ENCODE measurements at places on chromosomes 7 and 10. TPM values are rescaled to one million over a fixed set of nuclear protein-coding genes. Genes with fewer than 3 reads are reported as not detected.

DNA sequence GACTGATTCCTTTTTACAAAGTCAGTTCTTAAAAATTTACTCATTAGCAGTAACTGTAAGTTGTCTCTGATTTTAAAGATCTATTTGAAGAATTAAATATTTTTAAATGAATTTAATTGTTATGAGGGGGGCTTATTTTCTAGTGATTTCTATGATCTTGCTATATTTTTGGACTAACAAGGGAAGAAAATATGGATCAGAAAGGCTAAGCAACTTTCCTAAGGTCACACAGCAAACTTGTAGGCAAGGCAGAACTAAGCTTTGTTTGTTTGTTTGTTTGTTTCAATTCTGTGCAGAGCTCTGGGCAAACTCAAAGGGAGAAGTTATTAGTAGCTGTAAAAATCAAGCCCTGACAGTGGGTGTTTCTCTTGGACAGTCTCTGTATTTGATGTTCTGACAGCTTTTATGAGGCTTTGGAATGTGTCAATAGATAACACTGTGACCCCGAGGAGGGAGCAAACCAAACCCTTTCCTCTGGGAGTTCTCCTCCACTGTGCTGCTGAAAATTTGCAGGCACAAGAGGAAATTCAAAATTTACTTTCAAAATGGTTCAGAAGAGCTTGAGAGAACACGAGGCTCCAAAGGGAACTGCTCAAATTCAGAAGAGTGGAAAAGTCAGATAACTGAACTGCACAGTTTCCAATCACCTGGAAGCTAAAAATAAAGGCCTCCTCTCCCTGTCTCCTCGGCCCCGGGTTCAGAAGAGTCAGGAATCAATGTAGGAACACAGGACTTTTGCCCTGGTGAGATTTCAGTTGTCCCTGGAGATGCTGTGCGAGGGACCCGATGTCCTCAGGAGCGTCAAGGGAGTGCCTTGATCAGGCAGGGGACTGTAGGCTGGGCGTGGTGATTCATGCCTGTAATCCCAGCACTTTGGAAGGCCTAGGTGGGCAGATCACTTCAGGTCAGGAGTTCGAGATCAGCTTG, 325.7 kb downstream of the GATA3 start:
- peaks cover 7% of the 10 kb centered on the region for H3K27me3 ChIP-seq
- no peak overlapping the region for H3K4me3 ChIP-seq
- H3K27ac ChIP-seq: no peak overlapping the region

DNA sequence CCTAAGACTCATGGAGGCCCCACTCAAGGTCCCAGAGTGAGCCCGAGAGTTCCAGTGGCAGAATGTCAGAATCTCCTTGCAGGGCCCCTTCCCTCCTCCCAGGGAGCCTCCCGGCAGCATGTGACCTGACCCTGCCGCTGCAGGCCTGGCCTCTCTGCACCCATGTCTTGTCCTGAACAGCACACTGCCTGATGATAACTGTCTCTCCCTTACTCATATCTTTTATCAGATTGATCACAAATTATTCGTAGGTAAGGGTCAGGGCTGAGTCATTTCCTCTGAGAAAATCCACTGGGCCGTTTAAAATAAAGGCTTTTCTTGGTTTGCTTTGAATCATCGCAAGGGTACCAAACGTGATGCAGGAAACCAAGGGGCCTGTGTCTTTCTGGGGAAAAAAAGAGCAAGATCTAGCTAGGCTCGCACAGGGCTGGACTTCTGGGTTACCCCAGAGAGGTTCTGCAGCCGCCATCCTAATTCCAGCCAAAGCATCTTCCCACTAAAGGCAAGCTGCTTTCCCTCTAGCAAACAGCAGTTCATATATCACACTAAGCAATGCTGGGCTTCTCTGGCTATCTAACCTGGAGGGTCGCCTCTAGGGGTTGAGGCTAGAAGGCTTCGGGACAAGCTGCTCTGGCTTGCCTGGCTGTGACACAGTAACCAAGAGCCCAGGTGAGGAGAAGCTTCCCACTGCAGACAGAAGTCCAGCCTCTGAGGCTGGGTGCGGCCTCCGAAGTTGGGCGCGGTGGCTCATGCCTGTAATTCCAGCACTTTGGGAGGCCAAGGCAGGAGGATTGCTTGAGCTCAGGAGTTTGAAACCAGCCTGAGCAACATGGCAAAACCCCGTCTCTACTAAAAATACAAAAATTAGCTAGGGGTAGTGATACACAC, 104.9 kb downstream of the SPDYE5 start:
- ATAC-seq: no peak
- no peaks in the 10 kb centered on the region for H3K4me1 ChIP-seq
- no peak overlapping the region for H3K4me3 ChIP-seq
- H3K27ac ChIP-seq: no peak overlapping the region
- no peaks in the 10 kb centered on the region for H3K36me3 ChIP-seq
- H3K27me3 ChIP-seq: no peaks in the 10 kb centered on the region

GRCh38 chr7:105448181-105448580, 59.5 kb upstream of the SRPK2 start:
- H3K36me3 ChIP-seq: no peaks in the 10 kb centered on the region
- H3K4me1 ChIP-seq: no peaks in the 10 kb centered on the region
- no peak overlapping the region for H3K27ac ChIP-seq
- no peak overlapping the region for H3K4me3 ChIP-seq
- no peak for ATAC-seq

- H3K36me3 ChIP-seq: no peaks in the 10 kb centered on the region
- no peaks in the 10 kb centered on the region for H3K27me3 ChIP-seq
- no peak overlapping the region for H3K4me3 ChIP-seq
These were observed 145.3 kb upstream of the SVIL start for GRCh38 chr10:29780096-29780495.

DNA sequence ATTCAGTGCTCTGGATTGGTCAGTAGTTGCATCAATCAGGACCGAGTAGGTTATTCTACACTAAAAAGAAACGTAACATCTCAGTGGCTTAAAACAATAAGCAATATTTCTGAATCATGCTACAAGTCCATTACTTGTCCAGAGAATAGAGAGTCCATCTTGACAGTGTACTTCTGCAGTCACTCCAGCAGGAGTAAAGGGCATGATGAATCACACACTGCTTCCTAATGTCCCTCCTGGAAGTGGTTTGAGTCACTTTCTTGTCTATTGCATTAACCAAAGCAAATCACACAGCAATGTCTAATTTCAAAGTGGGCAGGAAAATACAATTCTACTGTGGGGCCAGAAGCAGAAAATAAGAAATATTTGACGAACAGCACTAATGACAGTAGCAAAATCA, 124.8 kb downstream of the TSPAN12 start:
- no peaks in the 10 kb centered on the region for H3K27me3 ChIP-seq
- no peaks in the 10 kb centered on the region for H3K36me3 ChIP-seq
- H3K4me1 ChIP-seq: no peaks in the 10 kb centered on the region
- ATAC-seq: no peak

DNA sequence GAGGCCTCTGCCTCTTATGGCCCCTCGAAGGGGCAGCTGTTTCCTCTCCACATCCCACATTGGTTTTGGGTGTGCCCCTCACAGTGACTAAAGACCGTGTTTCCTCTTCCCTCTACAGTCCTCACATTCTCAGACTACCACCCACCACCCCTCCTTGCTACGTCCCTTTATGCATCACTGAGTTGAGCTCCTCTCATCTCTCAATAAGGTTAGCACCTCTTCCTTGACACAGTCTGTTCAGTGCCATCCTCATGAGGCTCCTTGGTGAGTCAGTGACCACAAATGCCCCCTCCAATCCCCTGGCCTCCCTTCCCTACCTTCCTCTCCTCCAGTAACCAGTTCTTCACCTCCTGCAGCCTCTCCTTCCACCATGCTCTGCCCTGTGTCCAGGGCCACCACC, 239.1 kb upstream of the MYO3A start:
- H3K27me3 ChIP-seq: peaks cover 4% of the 10 kb centered on the region
- ATAC-seq: no peak
- H3K4me1 ChIP-seq: no peaks in the 10 kb centered on the region
- no peak overlapping the region for H3K4me3 ChIP-seq
- H3K27ac ChIP-seq: no peak overlapping the region

SFXN2 gene
- total RNA-seq: 1.7 TPM

DPP6 gene
- 40.0 TPM for total RNA-seq

SPRN gene
- 0.12 TPM for total RNA-seq

ASB10 gene
- total RNA-seq: not detected

ENTPD1 gene
- 40.5 TPM for total RNA-seq

RALA gene
- total RNA-seq: 20.4 TPM

All from gastroesophageal sphincter (tissue), 4 donors.